ENCODE measurements at places on chromosomes 7 and 10.

DNA sequence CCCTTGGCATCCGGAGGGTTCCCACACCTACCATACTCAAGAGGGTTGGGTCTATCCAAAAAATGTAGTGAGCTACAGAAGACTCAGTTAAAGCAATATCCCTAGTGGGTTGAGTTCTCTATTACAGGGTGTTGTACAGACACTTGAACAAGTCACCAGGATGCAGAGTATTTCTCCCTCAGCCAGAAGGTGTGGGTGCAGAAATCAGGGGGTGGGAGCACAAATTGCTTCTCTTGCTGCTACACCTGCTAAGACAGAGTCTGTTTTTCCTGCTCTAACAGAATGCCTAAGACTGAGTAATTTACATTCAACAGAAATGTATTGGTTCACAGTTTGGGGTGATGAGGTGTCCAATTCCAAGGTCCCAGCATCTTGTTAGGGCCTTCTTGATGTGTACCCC, 433.4 kb downstream of the TCERG1L start:
- no peak for DNase-seq

DNA sequence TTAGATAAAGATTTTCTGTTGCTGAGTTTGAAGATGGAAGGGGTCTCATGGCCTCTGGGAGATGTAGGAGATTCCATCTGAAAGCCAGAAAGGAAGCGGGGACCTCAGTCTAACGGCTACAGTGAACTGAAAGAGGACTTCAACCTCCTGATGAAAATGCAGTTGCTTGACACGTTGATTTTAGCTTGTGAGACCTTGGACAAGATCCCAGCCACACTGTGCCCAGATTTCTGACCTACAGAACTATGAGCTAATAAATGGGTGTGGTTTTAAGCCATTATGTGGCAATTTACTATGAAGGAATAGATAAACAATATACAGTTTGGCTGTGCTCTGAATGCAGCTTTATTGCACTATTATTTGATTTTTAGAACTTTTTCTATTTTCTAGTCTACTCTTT, 342.3 kb upstream of the SEMA3D start:
- no peak for DNase-seq

- DNase-seq, result peak; percentile 28
These were observed 8.9 kb downstream of the COBL start for GRCh38 chr7:51307651-51308210.

GRCh38 chr7:103524042-103524907, 78.3 kb upstream of the SLC26A5 start:
- DNase-seq, result peak; percentile 48

DNA sequence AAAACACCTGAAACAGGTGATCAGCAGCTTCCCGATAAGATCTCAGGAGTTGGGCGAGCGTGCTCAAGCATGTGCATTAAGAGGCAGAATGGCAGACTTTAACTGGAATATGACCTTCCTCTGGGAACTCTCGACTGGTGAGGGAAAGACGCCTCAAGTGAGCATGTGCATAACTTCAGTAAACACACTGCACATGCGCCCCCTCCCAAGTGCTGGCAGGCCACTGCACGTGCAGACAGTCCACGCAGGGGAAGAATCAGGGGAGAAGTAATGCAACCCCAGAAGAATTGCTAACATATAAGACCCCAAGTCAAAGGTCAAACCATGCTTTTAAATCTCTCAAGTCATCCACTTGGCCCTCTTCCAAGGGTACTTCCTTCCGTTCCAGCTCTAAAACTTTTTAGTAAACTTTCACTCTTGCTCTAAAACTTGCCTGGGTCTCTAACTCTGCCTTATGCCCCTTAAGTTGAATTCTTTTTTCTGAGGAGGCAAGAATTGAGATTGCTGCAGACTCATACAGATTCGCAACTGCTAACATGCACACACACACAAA, 541.0 kb downstream of the TNS3 start:
- no peak for DNase-seq

- no peak for DNase-seq
These were observed 219.3 kb downstream of the GATA3 start for GRCh38 chr10:8273749-8274148.

GRCh38 chr10:132977076-132977475, 34.7 kb upstream of the CFAP46 start:
- no peak for DNase-seq

- no peak for DNase-seq
These were observed 137.6 kb upstream of the HABP2 start for GRCh38 chr10:113415246-113415645.

GRCh38 chr7:39535720-39536119, 30.5 kb upstream of the YAE1 start:
- no peak for DNase-seq

DNA sequence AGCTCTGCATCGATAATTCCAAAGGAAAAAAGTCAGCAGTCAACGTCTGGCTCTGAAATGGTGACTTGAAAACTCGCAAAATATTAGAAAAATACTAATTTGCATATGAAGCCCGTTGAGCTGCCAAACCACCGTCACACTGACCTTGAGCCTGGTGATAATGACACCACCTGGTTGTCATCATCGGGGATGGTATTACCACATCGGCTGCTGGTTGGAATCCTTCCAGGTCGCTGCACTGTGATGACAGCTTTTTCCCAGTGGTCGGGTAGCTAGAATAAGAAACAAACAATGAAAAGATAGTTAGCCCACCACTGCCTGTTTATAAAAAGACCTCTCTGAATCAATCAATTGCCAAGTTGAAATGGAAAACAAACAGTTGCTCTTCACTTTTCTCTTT, 41.6 kb downstream of the LAMB1 start:
- no peak for DNase-seq

GRCh38 chr10:103100620-103101019, 92.5 kb downstream of the NT5C2 start:
- no peak for DNase-seq

DNA sequence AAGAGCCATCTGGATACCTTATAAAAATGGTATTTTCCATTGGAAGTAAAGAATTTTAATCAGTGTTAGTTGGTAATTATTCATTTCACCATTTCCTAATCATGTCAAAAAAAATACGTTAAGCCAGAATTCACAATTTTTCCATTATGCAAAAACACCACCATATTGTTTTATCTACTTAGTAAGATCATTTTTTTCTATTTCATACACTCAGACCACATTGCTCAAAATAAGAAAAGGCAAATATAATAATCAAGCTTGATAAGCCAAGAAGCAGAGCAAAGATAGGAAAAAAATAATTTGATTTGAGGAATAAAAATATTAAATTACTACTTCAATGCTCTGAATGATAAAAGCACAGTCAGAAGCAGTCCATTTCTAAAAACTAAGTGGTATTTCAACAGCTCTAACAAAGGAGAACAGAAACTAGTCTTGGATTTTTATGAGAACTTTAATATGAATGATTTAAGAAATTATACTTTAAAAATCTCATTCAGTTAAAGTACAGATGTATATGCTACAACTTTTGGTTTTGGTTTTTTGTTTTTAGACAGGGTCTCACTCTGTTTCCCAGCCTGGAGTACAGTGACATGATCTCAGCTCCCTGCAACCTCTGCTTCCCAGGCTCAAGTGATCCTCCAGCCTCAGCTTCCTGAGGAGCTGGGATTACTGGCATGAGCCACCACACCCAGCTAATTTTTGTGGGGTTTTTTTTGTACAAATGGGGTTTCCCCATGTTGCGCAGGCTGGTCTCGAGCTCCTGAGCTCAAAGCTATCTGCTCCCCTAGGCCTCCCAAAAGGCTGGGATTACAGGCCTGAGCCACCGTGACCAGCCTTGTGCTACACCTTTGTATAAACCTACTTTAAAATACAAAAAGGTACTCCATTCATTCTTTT, 46.6 kb downstream of the LRRN3 start:
- DNase-seq, result no peak

DNA sequence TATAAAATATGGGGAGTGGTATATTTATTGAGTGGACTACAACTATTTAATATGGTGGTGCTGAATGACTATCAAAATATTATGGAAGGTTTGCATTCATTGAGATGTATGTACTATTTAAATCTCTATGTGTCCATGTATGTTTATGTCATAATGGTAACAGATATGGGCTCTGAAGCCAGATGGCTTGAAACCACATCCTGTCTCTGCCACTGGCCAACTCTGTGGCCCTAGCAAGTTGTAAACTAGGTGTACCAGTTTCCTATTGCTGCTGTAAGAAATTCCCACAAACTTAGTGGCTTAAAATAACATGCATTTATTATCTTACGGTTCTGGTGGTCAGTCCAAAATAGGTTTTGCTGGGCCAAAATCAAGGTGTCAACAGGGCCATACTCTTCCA, 198.1 kb upstream of the NFE2L3 start:
- no peak for DNase-seq

GRCh38 chr7:116679500-116679899, 7.5 kb downstream of the MET start:
- DNase-seq, result no peak

DNA sequence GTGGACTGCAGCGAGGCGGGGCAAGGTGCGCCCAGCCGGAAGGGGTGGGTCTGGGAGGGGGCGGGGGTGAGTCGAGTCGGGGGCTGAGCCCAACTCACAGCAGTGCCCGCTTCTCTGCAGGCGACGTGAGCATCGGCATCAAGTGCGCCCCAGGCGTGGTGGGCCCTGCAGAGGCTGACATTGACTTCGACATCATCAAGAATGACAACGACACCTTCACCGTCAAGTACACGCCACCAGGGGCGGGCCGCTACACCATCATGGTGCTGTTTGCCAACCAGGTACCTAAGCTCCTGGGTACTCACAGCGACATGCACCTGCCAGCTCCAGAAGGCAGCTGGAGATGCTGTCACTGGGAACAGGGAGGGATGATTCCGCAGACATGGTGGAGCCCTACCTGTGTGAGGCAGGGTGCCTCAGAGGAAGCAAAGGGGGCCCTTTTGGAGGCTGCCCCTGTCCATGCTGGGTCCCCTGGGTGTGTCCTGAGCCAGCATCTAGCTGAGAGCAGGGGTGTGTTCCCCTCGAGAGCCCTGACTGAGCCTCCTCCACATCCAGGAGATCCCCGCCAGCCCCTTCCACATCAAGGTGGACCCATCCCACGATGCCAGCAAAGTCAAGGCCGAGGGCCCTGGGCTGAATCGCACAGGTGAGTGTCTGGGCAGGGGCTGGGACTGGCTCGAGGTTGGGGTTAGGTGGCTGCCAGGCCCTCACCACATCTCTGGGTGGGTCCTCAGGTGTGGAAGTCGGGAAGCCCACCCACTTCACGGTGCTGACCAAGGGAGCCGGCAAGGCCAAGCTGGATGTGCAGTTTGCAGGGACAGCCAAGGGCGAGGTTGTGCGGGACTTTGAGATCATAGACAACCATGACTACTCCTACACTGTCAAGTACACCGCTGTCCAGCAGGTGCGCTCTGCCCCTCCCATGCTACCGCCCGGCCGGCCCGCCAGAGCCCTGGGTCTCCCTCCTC, 12.8 kb downstream of the FLNC start:
- no peak for DNase-seq
